ENCODE measurements at places on chromosomes 4 and X.

- no peak for DNase-seq
Observed at GRCh38 chr4:654871-655463, 19.1 kb downstream of the ATP5ME start.

DNA sequence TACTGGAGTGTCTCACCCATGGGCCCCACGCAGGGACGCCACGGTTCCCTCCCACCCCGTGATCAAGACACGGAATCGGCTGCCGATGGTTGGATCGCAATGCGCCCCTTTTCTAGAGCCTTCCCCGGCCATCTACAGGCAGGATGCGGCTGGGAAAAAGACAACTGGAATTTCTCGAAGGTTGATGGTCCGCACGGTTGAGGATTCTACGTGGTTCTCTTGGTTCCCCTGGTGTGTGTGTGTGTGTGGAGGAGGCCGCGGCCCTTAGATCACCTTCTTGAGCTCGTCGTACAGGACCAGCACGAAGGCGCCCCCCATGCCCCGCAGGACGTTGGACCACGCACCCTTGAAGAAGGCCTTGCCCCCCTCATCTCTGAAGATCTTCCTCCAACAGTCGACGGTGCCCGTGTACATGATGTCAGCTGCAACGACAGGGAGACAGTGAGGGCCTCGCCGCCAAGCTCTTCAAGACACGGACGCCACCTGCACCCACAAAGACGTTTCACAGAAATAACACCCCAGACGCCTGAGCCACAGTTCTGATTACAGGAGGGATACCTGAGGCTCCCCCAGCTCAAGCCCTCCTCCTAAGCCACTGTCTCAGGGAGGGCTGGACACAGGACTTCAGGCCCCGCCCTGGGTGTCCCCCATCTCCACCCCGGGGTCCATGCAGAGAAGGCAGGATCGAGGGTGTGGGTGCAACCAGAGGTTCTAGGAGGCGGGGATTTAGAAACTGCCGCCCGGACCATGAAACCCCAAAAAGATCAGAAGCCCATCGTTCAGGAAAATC lies 5.4 kb downstream of the SLC25A6 start:
- no peak for DNase-seq

DNA sequence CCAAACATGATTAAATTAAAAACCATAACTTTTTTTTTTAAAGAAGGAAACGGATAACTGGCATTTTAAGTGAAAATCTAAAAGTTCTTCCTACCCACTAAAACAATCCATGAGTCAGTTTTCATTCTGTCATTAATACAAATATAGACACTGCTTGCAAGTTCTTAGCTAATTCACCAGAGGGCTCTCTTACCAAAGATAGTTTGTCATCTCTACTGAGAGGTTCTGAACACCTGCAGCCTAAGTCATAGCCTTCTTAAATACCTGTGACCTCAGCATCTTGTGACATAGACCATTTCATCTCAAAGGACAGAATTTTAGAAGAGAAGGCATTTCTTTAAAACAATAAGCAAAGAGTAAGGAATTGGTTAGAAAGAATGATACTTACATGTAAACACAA lies 65.3 kb upstream of the FAM120C start:
- DNase-seq, result peak; percentile 2

GRCh38 chrX:13506574-13506973 lies 62.8 kb upstream of the EGFL6 start:
- DNase-seq, result peak; percentile 59

DNA sequence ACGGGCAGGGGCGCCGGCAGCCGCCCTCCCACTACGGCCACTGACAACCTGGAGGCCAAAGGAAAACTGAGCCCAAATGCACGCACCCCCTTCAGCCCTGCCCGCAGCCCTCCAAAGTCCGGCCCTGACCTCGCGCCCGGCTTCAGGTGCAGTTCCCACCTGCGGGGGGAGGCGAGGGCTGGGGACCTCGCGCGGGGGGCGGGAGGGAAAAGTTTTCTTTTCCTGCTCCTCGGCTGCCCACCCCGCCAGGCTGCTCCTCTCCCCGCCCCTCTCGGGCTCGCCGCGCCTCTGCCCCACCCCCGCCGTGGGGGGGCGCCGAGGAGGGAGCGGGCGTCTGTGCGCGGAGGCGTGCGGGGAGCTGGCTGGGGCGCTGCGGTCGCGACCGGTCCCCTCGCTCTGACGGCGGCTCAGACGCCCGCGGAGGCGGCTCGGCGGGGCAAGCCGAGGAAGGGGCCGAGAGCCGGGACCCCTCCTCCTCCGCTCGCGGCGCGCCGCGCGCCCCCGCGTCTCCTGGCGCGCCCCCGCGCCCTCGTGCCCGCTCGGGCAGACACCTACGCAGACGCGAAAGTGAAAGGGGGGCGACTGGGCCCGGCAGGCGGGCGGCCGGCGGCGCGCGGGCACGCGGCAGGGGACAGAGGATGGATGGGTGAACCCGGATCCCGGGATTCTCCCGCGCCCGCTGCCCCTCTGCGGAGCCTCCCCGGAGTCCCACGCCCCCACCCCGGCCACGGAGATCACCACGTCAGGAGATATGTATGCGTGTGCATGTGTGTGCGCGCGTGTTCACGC lies 3.1 kb upstream of the NR3C2 start:
- DNase-seq, result peak; percentile 14

GRCh38 chr4:82614838-82615449 lies 53.2 kb upstream of the TMEM150C start:
- DNase-seq, result no peak

DNA sequence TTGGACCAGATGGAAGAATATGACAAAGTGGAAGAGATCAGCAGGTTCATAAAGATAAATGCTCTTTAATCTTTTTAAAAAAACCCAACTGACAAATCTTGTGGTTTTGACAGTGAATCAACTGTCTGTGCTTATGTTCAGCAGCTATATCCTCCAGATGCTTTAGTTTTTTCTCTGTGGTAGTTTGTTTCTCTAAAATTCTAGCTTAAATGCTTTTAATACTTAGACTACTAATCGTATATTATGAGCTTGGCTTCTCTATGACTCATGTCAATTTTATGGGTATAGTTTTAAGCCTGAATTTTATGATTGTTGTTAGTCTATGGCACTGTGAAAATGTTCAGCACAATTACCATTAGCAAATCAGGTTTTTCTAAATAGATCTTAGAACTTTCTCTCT lies 12.9 kb downstream of the HHIP start:
- DNase-seq, result no peak

GRCh38 chr4:94695384-94695783 lies 62.4 kb upstream of the BMPR1B start:
- no peak for DNase-seq

- no peak for DNase-seq
Observed at GRCh38 chr4:165369522-165369921, 9.3 kb upstream of the CPE start.

DNA sequence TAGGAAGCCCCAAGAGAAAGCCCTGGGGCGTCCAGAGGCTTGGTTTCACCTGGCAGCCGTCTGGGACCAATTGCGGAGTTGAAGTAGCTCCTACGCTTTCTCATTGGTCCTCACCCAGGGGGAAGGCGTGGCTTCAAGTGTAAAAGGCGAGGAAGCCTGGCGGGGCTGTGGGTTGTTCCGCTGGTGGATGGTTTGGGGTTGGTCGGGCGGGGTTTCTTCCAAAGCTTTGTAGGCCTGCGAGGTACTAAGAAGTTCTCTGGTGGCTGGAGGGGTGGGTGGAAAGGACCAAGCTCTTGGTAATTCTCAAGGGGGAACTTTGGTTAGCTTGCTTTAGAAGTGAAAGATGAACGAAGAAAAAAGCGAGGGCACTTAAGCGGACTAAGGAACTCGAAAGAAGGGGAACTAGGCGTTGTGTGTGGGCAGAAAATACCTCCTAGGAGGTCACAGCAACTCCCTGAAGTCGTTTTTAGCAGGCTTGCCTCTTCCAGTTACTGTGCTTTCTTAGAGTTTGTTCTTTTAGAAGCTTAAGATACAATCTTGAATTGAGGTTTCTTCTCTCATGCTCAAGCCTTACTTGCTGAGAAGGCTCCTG lies 36.6 kb downstream of the CCNG2 start:
- peak; percentile 39 for DNase-seq

DNA sequence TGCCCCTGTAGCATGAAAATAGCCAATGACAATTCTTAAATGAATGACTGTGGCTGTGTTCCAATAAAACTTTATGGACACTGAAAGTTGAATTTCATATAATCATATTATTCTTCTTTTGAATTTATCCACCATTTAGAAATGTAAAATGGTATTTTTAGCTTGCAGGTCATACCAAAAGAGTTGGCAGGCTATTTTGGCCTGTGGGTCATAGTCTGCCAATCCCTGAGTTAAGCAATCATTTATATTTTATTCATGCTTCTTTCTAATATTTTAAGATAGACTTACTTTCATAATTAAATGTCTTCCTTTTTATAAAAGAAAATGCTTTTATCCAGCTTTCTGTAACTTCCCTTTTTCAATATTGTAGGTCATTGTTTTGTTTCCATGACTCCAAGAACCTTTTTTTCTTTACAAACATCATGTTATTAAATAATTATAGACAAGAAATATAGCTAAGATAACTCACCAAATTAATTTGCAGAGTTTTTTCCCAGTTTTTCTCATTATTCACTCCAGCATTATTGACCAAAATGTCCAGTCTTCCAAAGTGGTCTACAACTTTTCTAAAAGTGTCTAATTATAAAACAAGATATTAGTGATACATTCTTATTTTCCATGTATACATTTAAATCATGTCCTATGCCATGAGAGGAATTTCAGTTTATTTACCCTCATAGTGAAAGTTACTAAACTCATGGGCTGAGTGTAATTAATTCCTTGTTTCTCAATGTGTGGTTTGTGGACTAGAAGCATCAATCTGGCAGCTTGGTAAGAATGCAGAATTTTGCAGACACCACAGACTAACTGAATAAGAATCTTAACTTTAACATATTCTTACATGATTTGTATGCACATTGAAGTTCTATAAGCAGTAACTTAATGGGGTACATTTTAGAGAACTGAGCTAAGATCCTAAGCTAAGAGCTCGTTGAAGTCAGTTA lies 4.5 kb downstream of the HPGD start:
- DNase-seq, result peak; percentile 14

- no peak for DNase-seq
Observed at GRCh38 chrX:19545651-19546050, 30.3 kb upstream of the MAP3K15 start.

GRCh38 chr4:148955564-148956297 lies 513.5 kb upstream of the NR3C2 start:
- no peak for DNase-seq

DNA sequence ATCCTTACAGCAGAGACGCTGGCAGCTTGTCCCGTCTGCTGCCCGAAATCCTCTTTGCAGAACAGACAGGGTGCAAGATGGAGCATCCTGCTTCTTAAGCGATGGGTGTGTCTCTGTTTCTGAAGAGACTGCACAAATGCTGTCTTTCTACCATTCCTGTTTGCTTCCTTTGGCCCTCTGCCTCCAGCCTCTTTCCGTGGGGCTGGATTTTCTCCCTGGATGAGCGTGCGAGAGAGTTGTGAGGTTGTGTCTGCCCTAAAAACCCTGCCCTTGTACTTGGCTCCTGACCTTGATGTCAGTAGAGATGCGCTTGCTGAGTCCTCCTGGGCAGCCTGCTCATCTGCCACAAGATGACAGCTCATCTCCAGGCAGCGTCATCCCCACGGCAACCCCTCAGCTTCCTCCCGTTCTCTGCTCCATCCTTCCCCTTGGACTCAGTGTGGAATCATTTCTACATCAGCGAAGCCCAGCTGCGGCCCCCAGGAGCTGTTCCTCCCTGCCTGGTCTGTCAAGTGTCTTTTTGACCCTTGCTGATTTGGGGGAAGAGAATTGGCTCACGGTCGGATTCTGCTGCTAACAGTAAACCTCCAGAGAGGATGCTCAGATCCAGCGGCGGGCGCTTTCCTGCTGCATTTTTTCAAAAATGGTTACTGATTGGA lies 246.2 kb downstream of the ASMT start:
- no peak for DNase-seq

- no peak for DNase-seq
Observed at GRCh38 chr4:36277533-36277932, 3.9 kb upstream of the DTHD1 start.

DNA sequence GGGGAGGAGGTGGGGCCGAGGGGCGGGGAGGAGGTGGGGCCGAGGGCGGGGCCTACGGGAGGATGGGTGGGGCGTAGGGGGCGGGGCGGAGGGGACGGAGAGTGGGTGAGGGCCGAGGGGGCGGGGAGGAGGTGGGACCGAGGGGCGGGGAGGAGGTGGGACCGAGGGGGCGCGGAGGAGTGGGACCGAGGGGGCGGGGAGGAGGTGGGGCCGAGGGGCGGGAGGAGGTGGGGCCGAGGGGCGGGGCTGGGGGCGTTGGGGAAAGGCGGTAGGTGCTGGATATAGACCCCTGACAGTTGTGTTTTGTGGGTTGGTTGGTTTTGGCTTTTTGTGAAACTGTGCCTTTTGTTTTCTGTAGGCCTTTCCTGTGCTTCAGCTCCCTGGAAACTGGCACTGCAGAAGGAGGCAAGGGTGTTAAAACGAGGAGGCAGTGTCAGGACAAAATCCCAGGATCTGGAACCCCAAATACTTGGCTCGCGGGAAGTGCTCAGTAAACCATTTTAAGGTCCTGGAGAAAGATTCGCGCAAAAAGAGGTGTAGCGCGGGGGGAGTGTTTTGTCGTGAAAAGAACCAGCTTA lies 580 bp upstream of the MMGT1 start:
- peak; percentile 72 for DNase-seq

DNA sequence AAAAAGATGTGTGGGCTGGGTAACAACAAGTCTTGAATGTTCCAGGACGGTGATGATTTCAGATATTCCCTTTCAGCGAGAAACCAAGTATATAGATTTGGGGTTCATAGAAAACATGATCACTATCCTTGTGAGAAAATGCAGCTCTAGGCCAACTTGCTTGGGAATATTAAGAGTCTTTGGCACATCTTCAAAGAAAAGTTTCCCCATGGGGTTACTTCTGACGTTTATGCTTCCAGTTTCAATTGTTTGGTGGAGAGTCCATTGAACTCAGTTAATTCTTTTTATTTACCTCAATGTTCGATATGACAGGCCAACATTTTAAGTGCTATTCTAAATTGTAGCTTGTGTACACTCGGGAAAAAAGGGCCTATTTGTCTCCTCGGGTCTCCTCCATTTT lies 126.7 kb downstream of the NHS start:
- no peak for DNase-seq

- no peak for DNase-seq
Observed at GRCh38 chr4:61461956-61462355, 261.8 kb downstream of the ADGRL3 start.

DNA sequence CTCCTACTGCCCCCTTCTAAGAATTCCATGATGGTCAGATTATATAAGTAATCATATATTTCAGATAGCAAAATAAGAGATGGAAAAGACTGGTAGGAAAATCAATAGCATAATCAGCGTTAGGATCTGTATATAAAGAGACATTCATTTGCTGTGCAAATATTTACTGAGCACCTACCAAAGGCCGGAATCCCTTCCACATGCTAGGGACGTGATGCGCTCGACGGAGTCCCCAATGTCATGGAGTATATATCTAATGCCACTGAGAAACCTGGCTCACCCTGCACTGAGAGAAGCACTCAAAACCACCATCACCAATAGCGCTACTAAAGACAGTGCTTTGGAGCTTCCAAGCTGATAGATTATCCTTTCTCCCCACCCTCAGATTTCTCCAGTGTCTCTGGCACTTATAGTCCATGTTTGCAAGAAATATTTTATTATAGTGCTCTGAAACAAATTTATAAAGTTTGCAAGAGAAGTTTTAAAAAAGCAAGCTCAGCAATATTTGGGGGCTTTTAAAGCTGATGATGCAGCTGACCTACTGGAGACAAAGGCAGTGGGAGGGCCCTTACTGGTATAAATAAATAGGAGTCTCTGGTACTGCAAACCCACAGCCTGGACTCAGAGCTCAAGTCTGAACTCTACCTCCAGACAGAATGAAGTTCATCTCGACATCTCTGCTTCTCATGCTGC lies at the start of gene CXCL13:
Gene CXCL13, plus strand, starts transcription at position 611 of the 693 bp plus-strand sequence. Its CDS starts 46 bp downstream, at position 657.
- DNase-seq, result no peak

GRCh38 chrX:44058339-44058738 lies 85.1 kb upstream of the NDP start:
- no peak for DNase-seq

- DNase-seq, result no peak
Observed at GRCh38 chr4:73388887-73389286, 15.2 kb upstream of the ALB start.

Data from erythroblast (primary cell).